ENCODE measurements at places on chromosomes 1 and 21.

GRCh38 chr1:87473203-87473661 lies 144.6 kb downstream of the LMO4 start:
- DNase-seq = no peak

- DNase-seq = no peak
Observed at GRCh38 chr21:21714426-21714825, 716.2 kb downstream of the NCAM2 start.

GRCh38 chr1:37673920-37674319 lies 18.4 kb upstream of the CDCA8 start:
- DNase-seq = peak; percentile 50

- peak; percentile 26 for DNase-seq
Observed at GRCh38 chr1:243483071-243483771, 227.4 kb downstream of the SDCCAG8 start.

DNA sequence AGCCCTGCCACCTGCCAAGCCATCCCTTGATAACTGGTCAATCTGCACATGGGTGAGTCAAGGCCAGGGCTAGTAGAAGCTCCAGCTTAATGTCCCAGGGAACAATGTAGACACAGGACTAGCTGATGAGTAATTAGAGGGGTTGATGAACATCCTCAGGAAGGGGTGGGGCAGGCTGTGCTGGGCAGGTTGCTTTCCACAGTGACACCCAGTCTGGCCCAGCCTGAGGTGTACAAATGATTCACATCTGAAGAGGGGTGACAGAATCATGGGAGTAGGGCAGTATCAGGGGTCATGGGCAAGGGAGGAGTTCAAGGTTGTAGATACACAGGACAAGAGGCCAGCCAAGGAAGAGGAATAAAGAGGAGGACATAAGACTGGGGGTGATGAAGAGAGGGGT lies 4.3 kb downstream of the LPAR3 start:
- no peak for DNase-seq

- no peak for DNase-seq
Observed at GRCh38 chr1:221712198-221712684, 29.6 kb downstream of the DUSP10 start.

DNA sequence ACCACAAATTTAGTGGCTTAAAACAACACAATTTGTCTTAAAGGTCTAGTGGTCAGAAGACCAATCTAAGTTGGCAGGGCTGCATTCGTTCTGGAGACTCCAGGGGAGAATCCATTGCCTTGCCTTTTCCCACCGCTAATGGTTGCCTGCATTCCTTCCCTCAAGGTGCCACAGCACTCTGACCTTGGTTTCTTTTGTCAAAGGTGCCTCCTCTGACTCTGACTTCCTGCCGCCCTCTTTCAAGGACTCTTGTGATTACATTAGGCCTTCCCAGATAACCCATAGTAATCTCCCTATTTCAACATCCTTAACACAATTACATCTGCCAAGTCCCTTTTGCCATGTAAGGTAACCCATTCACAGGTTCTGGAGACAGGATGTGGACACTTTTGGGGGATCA lies 145.3 kb downstream of the S1PR1 start:
- no peak for DNase-seq

DNA sequence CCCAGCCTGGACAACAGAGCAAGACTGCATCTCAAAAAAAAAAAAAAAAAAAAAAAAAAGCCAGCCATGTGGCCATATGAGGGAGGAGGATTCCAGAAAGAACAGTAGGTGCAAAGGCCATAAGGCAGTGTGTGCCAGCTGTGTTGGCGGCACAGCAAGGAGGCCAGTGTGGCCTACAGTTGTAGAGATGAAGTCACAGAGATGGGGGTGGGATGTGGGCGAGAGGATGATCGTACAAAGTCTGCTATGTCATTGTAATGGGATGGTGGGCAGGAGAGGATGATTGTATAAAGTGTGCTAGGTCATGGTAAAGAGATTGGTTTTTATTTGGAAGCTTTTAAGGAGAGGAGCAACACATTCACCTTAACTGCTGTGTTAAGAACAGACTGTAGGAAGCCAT lies 9.8 kb upstream of the CR1 start:
- DNase-seq = no peak

DNA sequence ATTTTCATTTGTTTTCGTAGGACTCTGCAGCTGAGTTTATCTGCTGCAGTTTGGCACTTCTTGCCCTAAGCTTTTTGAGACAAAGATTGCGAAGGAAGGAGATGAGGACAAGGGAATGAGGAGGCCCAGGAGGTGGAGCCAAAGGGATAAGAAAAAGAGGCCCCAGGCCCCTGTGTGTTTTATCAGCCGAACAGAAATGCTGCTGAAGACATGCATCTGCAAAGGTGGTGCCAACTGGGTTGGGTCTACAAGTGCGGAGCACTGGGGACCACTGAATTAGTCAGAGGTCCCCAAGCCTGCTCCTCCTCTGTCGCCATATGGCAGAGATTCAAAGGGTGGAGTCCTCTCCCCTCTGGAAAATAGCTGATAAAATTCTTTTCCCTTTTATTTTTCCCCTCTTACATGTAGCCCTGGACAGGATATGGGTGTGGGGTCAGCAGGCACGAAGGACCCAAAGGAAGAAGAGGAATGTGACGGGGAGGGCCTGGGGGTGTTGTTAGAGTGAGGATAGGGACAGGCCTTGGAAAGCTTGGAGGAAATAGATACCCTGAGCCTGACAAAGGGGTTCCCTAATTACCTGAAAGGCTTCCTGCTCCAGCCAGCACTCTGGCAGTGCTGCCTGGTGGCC lies 2.7 kb downstream of the CD34 start:
- no peak for DNase-seq

GRCh38 chr1:12548279-12548972 lies 69.6 kb downstream of the DHRS3 start:
- DNase-seq = no peak

- DNase-seq = no peak
Observed at GRCh38 chr1:168227620-168228019, 1.8 kb downstream of the SFT2D2 start.

- no peak for DNase-seq
Observed at GRCh38 chr1:90319918-90320317, 325.0 kb downstream of the ZNF326 start.

DNA sequence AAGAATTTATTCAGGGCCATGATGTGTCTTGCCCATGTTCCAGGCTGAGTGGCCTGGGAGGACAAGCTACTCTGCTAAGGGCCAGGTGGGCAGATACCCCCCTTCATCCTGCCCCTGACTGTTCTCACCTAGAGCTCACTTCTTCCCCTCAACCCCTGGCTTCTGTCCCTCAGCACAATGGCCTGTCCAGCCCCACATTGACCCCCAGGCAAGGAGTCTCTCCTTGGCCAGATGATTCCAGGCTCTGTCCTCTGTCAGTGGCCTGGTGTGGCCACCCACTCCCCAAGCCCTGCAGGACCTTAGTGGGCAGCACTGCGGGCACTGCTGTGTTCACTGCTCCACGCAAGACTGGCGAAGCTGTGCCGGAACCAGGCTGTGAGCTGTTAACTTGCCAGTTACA lies 460.0 kb downstream of the MATN1 start:
- DNase-seq = no peak

GRCh38 chr1:10631811-10632593 lies 157.3 kb downstream of the PEX14 start:
- DNase-seq = no peak

- no peak for DNase-seq
Observed at GRCh38 chr1:69833536-69833935, 265.8 kb downstream of the LRRC7 start.

GRCh38 chr1:188006354-188006753 lies 1177.6 kb downstream of the PLA2G4A start:
- DNase-seq = no peak

GRCh38 chr1:69077198-69077597 lies 490.5 kb upstream of the LRRC7 start:
- no peak for DNase-seq

DNA sequence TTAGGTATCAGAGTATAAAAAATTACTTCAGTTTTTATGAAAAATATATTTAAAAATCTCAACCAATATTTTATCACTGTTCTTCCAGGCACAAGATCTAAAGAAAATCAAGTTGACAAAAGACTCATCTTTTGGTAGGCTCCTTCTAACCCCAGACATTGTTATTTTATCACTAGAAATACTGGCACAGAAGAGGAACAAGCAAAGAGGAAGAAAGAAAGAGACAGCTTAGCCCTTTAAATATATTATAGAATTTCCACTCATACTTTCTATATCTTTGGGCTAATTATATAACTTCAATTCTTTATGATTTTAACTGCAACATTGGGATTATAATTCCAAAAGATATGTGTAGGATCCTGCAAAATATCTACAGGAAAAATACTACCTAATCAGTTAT lies 32.4 kb downstream of the SPTA1 start:
- no peak for DNase-seq

DNA sequence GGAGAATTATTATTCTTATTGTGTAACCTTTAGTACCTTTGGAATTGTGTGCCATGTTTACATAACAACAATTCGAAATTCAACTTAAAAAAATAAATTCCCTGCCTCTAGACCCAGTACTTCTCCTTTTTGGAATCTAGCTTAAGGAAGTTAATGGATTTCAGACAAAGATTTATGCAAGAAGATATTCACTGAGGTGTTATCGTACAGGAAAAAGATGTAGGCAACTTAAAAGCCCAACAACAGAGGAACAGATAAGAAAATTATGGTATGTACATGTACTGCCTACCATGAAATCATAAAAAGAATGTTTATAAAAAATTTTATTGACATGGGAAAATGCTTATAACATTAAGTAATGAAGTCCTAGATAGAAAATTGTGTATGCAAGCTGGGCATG lies 18.2 kb upstream of the STMN1 start:
- DNase-seq = no peak

DNA sequence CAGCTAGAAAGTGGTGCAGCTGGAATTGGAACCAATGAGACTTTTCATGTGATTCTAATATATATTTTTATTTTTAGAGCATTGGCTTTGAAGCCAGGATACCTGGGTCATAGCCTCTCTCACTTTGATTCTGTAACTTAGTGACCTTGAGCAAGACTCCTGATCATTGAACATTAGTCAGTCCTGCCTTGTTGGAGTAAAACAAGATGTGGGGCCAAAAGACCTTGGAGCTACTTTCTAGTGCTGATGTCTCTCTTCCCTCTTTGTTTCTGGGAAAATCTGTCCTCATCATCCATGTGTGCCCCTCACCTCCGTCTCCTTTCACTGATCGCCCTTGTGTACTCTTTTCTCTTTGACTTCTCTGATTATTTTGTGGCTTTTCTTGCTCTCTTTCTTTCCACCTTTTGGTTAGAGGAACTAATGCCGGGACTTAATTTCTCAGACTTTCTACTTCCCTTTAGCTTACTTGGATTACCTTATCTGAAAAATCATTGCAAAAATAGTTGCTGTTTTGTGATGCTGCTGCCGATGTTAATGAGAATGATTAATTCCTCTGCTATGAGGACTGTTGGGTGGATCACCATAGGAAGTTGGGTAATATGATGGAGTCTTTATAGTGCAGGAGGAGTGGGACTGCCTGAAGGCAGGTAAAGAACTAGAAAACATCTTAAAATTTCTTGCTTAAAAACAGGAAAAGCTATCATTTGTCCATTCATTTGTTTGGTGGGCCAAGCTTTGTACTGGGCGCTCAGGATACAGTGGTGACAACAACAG lies 72.0 kb downstream of the NOS1AP start:
- DNase-seq = no peak

- DNase-seq = no peak
Observed at GRCh38 chr1:201379733-201380242, 2.3 kb upstream of the TNNT2 start.

- DNase-seq = no peak
Observed at GRCh38 chr1:226903819-226904716, 33.7 kb downstream of the PSEN2 start.

GRCh38 chr1:193059282-193060114 lies at the start of the genes RO60 and UCHL5:
Gene RO60 (plus strand): TSS chr1:193059612. CDS start chr1:193069055, 9,443 bp downstream.
Gene UCHL5 (minus strand): TSS chr1:193059360. CDS start chr1:193059260, 100 bp downstream.
- peak; percentile 91 for DNase-seq

- no peak for DNase-seq
Observed at GRCh38 chr21:14273736-14274538, 58.0 kb downstream of the RBM11 start.

GRCh38 chr1:101364370-101365120 lies 127.7 kb downstream of the S1PR1 start:
- no peak for DNase-seq

Data from activated naive CD8-positive, alpha-beta T cell treated with anti-CD3 and anti-CD28 coated beads, Interleukin-2, amount 50 U/mL, for 24 hours (primary cell).